ENCODE measurements at places on chromosomes 7 and 10. TPM values are rescaled to one million over a fixed set of nuclear protein-coding genes. Genes with fewer than 3 reads are reported as not detected.

GRCh38 chr7:139341776-139342226 lies 664 bp downstream of the FMC1 start:
- H3K27ac ChIP-seq, result peak overlapping the region; percentile 100
- H3K36me3 ChIP-seq, result peaks cover 2% of the 10 kb centered on the region
- H3K27me3 ChIP-seq, result no peaks in the 10 kb centered on the region
- H3K4me1 ChIP-seq, result peaks cover 4% of the 10 kb centered on the region
- peak overlapping the region; percentile 76 for H3K4me3 ChIP-seq
- DNase-seq, result no peak

- H3K4me3 ChIP-seq, result no peak overlapping the region
- no peaks in the 10 kb centered on the region for H3K4me1 ChIP-seq
- H3K36me3 ChIP-seq, result no peaks in the 10 kb centered on the region
These were observed 71.8 kb downstream of the MTPN start for GRCh38 chr7:135905355-135905754.

- DNase-seq, result no peak
- H3K27ac ChIP-seq, result no peak overlapping the region
- no peaks in the 10 kb centered on the region for H3K4me1 ChIP-seq
- H3K27me3 ChIP-seq, result no peaks in the 10 kb centered on the region
- no peaks in the 10 kb centered on the region for H3K36me3 ChIP-seq
These were observed 474.6 kb downstream of the GRM8 start for GRCh38 chr7:126778101-126778500.

Gene SLC26A5
- total RNA-seq, result 1.5 TPM

DNA sequence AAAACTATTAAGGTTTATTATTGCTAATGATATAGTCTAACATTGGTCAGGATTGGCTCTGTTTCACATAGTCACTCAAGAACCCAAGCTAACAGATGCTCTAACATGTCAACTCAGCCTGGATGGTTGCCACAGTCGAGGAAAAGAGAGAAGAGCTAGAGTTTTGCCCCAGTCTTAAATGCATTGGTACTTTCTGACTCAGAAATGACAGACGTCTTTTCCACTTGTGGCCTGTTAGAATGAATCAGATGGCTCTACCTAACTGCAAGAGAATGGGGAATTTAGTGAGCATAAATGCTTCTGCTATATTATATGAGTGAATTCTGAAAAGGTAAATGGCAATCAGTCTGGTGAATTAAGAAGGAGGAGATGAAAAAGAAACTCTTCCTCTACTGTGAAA lies 13.9 kb downstream of the HECTD2 start:
- no peak overlapping the region for H3K27ac ChIP-seq
- no peaks in the 10 kb centered on the region for H3K27me3 ChIP-seq
- H3K36me3 ChIP-seq, result no peaks in the 10 kb centered on the region
- DNase-seq, result no peak
- no peak overlapping the region for H3K4me3 ChIP-seq
- H3K4me1 ChIP-seq, result no peaks in the 10 kb centered on the region

- H3K36me3 ChIP-seq, result no peaks in the 10 kb centered on the region
- no peak overlapping the region for H3K27ac ChIP-seq
- no peaks in the 10 kb centered on the region for H3K4me1 ChIP-seq
- DNase-seq, result no peak
- H3K27me3 ChIP-seq, result no peaks in the 10 kb centered on the region
These were observed 522.9 kb downstream of the PARD3 start for GRCh38 chr10:34292194-34292565.

DNA sequence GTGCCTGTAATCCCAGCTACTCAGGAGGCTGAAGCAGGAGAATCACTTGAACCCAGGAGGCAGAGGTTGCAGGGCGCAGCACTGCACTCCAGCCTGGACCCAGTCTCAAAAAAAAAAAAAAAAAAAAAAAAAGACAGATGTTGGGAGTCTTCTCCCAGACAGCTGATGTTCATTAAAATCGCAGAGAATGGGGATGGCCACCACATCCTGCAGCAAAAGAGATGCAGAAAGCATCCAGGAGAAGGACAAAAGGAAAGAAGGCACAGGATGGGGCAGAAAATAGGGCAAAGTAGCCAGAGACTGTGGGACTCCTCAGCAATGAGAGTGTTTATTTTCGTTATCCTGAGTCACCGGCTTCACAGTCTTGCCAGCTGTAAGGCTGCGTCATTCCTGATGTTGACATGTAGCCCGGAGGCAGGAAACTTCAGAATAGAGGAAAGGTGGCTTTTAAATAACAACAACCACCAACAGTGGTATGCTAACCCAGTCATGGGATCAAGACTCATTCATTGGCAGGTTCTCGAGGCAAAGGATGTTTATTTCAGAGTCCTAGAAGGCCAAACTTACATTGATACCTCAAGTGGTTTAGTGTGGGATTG lies 149.5 kb upstream of the SVIL start:
- DNase-seq, result no peak
- H3K36me3 ChIP-seq, result no peaks in the 10 kb centered on the region
- no peak overlapping the region for H3K27ac ChIP-seq

DNA sequence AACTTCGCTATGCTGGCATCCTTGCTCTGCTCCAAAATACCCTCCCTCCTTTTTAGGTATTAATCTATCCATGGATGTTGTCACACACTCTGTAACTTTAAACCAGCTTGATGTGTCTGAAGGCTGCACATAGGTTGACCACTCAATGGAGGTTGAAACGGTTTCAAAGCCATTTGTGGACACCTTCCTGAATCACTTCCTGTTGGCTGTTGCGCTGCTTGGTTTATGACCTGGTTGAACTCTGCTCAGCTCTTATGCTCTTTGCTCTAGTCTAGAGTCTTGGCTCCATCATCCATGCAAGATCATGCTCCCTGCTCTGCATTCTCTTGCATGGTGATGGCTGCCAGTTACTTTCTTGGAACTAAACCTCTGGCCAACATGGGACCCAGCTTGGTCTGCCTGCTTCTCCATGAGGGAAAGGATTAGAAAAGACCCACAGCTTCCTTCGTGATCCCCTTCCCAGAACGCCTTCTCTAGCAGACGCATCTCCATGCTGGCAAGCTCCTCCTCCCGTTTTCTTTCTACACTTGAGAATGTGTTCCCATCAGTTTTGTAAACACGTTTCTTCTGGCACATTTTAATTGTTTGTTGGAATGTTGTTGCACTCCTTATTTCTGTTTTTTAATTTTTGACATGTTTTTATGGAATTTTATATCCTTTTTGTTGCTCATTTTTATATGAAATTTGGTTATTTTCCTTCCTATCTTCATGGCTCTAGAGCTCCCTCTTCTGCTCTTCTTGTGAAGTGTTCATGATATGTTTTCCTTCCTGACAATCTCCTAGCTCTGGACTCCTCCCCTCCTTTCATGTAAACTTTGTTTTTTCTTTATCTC lies 149.8 kb downstream of the XPNPEP1 start:
- no peak overlapping the region for H3K4me3 ChIP-seq
- no peaks in the 10 kb centered on the region for H3K36me3 ChIP-seq
- H3K4me1 ChIP-seq, result no peaks in the 10 kb centered on the region
- no peaks in the 10 kb centered on the region for H3K27me3 ChIP-seq

- DNase-seq, result no peak
- no peaks in the 10 kb centered on the region for H3K4me1 ChIP-seq
- no peak overlapping the region for H3K27ac ChIP-seq
- H3K36me3 ChIP-seq, result no peaks in the 10 kb centered on the region
- H3K4me3 ChIP-seq, result no peak overlapping the region
- H3K27me3 ChIP-seq, result no peaks in the 10 kb centered on the region
These were observed 27.1 kb upstream of the GJD4 start for GRCh38 chr10:35577926-35578617.

GRCh38 chr7:140512317-140513000 lies 33.2 kb upstream of the MKRN1 start:
- DNase-seq, result no peak
- no peaks in the 10 kb centered on the region for H3K4me1 ChIP-seq
- H3K27me3 ChIP-seq, result no peaks in the 10 kb centered on the region
- H3K4me3 ChIP-seq, result no peak overlapping the region
- H3K27ac ChIP-seq, result no peak overlapping the region
- no peaks in the 10 kb centered on the region for H3K36me3 ChIP-seq

DNA sequence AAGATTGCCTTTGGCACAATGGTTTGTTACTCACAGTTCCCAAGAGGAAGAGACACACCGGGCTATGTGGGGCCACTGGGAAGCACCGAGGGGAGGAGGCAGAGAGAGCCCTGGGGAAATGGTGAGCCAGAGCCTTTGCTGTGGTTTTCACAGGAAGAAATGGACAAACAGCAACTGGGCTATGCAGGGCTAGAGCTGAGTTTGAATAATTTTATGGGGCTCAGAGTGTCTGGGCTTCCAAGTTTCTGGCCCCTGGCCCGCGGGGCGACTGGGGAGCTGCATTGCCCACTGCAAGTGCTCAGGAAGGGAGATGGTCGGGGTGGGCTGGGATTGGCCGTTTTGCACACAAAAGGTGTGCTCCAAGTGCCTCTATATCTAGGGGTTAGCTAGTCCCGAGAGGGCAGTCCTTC lies 92.6 kb downstream of the CHST15 start:
- DNase-seq, result no peak
- H3K36me3 ChIP-seq, result no peaks in the 10 kb centered on the region
- H3K4me3 ChIP-seq, result no peak overlapping the region
- no peaks in the 10 kb centered on the region for H3K27me3 ChIP-seq
- H3K27ac ChIP-seq, result no peak overlapping the region

Gene GPRIN2
- total RNA-seq, result 3.7 TPM

DNA sequence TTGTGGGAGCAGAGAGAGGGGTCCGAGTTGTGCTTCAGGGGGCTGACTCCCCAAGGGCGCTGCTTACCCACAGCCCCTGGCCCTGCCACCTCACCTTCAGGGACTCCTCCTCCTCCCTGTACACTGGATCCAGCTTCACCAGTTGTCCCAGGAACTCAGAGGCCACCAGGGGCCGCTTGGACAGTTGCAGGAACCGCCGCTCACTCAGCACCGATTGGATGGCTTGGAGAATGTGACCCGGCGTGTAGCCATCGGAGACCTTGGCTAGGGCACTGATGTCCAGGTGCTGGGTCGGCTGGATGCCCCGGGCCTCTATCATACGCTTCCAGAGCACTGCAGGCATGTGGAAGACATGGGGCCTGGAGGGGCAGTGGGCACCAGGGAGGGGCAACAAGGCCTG lies 4.5 kb upstream of the ASB10 start:
- H3K4me3 ChIP-seq, result no peak overlapping the region
- H3K27me3 ChIP-seq, result peaks cover 3% of the 10 kb centered on the region
- no peak overlapping the region for H3K27ac ChIP-seq
- no peaks in the 10 kb centered on the region for H3K36me3 ChIP-seq
- H3K4me1 ChIP-seq, result no peaks in the 10 kb centered on the region

GRCh38 chr7:112280267-112280666 lies 73.8 kb downstream of the ZNF277 start:
- no peak overlapping the region for H3K4me3 ChIP-seq
- H3K4me1 ChIP-seq, result no peaks in the 10 kb centered on the region
- no peak overlapping the region for H3K27ac ChIP-seq

- no peaks in the 10 kb centered on the region for H3K4me1 ChIP-seq
- no peak for DNase-seq
- H3K27ac ChIP-seq, result no peak overlapping the region
- H3K27me3 ChIP-seq, result no peaks in the 10 kb centered on the region
- no peaks in the 10 kb centered on the region for H3K36me3 ChIP-seq
- no peak overlapping the region for H3K4me3 ChIP-seq
These were observed 74.2 kb downstream of the EZH2 start for GRCh38 chr7:148809856-148810255.

DNA sequence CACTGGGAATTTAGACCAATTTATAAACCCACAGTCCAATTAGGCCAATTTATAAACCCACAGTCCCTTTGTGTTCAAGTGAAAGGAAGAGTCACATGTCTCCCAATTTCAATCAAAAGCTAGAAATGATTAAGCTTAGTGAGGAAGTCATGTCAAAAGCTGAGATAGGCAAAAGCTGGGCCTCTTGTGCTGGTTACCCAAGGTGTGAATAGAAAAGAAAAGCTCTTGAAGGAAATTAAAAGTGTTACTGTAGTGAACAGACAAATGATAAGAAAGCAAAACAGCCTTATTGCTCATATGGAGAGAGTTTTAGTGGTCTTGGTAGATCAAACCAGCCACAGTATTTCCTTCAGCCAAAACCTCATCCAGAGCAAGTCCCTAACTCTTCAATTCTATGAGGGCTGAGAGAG lies 245.0 kb downstream of the HDAC9 start:
- H3K36me3 ChIP-seq, result no peaks in the 10 kb centered on the region
- H3K27me3 ChIP-seq, result no peaks in the 10 kb centered on the region
- no peak overlapping the region for H3K27ac ChIP-seq
- DNase-seq, result no peak

DNA sequence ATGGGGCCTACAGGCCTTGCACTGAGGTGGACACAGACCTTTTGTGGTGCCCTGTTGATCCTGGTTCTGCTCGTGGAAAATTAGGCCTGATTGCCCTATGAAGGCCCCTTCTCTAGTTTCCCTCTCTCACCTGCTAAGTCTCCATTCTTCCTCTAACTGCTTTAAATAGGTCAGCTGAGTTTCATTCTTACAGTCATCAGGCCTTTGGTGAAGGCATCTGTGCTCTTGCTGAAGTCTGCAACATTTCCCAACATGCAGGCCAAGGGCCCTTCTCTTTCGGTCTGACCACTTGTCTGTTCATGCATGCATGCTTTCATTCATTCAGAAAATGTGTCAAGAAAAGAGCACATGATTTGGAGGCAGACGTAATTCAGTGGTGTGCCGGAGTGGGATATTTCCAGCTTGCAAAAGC lies 244.0 kb downstream of the BUB3 start:
- no peaks in the 10 kb centered on the region for H3K4me1 ChIP-seq
- DNase-seq, result no peak
- no peak overlapping the region for H3K4me3 ChIP-seq
- no peak overlapping the region for H3K27ac ChIP-seq

GRCh38 chr7:7705318-7705717 lies 13.1 kb downstream of the RPA3 start:
- H3K4me3 ChIP-seq, result no peak overlapping the region
- no peak overlapping the region for H3K27ac ChIP-seq
- no peaks in the 10 kb centered on the region for H3K27me3 ChIP-seq
- H3K4me1 ChIP-seq, result peaks cover 14% of the 10 kb centered on the region

GRCh38 chr7:36408589-36408988 lies 18.9 kb downstream of the ANLN start:
- H3K4me3 ChIP-seq, result no peak overlapping the region
- no peak for DNase-seq
- H3K27ac ChIP-seq, result no peak overlapping the region
- 0 out of 2 replicates have a peak, but pooled peaks cover 4% of the 10 kb centered on the region for H3K4me1 ChIP-seq
- no peaks in the 10 kb centered on the region for H3K27me3 ChIP-seq

DNA sequence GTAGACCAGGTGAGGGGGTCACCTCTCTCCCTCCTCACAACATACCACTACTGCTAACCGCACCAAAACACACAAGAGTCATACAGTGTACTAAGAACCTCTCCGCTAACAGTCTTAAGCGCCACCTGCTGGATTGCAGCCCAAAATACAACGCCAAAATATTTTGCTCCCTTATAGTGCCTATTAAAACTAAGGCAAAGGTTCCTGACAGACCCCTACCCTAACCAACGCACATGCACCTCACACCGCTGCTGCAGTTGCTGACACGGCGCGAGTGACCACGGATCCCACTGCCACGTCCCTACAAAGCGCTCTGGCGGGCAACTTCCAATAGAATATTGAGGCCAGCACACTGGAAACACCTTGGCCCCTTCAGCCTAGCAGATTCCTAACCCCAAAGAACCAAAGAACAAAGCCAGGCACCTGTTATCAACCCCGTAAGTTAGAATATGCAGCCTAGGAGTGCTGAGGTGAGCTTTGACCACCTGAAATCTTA lies 563.6 kb upstream of the SEMA3D start:
- H3K4me3 ChIP-seq, result no peak overlapping the region
- no peak for DNase-seq
- H3K27ac ChIP-seq, result no peak overlapping the region
- H3K4me1 ChIP-seq, result no peaks in the 10 kb centered on the region
- H3K36me3 ChIP-seq, result no peaks in the 10 kb centered on the region

Data from Caco-2 (cell line).